Astrocyte of the spinal cord (primary cell): ENCODE measurements at places on chromosomes 3 and 15.

DNA sequence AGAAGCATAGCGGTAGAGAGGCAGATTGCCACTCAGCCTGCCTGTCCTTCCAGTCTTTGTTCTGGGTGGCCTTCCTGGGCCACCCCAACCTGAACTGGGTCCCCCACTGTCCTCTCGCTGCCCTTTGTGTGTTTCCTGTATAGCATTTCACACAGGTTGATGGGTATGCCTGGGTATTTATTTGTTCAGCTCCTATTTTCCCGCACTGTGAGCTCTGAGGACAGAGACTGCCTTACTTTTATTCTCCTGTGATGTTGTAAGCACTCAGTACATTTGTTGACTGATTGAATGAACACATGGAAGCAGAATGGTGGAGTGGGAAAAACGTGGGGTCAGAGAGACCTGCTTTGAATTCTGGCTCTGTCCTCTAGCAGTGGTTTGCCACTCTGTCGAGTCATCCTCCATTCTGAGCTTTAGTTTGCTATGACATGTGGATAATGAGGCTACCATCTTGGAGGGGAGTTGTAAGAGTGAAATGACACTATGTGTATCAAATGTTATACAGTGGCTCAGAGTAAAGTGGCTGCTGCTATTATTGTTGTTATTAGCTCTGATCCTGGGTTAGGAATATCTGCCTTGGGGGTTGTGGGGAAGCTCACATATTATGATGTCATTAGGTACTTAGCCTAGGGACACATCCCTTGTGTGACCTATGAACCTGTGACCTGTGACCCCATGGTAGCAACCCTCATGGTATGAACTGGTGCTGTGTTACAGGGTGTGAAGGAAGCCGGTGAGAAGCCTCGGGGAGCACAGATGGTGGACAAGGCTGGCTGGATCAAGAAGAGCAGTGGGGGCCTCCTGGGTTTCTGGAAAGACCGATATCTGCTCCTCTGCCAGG, 6.4 kb downstream of the PLEKHO2 start:
- no peak for DNase-seq

DNA sequence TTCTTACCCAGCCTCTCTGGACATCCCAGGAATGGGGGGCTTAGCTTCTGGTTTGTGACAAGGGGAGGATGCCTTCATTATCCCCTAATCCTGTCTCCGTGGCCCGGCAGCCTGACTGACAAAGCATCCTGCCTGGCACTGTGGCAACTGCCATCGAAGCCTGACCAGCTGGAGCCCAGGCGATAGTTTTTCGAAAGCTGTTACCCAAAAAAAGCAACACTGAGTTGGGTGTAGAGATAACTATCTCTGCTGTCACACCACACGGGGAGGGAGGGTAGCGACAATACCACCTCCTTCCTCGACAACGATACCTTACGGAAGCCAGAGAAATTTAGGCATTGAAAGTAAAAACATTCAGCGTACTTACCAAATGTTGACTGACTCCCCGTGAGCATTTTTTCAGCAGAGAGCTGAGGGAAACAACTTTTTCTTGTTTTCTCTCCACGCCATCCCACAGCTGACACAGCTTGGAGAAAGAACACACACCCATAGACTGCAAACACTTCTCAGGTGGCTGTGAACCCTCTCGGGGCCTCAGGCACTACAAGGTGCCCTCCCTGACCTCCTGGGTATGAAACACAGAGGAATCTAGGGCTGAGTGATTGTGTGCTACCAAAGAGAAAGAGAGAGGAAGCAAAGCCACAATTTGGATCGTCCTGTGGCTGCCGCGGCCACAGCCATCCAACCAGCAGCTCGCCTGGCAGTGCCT, 361.9 kb upstream of the ICE2 start:
- DNase-seq = no peak

DNA sequence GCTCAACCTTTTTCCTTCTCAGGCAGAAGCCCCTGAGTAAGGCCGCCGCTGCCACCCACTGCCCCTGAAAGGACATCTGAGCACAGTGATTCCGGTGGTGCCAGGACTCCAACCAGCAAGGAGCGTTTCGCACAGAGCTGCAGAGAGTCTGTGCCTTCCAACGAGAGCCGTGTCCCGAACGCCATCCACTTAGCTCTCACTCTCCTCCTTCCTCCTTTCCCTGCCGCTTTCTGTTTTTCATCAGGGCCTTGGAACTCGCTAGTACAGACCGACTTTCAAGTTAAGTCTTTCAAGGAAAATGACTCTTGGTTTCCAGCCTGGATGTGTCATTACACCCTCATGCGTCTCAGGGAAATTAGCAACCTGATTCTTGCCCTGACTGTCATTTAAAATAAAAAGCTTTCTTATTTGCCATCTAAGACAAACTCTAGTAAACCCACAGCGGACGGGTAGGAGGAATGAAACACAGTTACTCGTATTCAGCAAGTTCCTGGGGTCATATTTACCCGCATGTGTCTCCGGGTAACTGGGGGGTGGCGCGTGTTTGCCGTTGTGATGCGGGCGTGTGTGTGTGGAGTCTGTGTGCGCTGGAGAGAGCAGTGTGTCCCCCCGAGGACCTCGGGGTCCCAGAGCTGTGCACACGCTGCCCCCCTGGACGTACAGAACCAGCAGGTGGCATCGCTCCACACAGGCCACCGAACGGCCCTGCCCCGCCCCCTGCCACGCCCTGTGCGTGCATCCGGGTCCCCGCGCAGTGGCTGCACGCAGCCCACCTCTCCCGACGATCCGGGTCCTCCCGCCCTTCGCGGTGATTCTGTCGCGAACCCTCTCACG, 30.4 kb upstream of the ALDH1A3 start:
- DNase-seq = peak; percentile 40

GRCh38 chr3:134075846-134076245, 46.1 kb upstream of the SLCO2A1 start:
- DNase-seq = no peak

DNA sequence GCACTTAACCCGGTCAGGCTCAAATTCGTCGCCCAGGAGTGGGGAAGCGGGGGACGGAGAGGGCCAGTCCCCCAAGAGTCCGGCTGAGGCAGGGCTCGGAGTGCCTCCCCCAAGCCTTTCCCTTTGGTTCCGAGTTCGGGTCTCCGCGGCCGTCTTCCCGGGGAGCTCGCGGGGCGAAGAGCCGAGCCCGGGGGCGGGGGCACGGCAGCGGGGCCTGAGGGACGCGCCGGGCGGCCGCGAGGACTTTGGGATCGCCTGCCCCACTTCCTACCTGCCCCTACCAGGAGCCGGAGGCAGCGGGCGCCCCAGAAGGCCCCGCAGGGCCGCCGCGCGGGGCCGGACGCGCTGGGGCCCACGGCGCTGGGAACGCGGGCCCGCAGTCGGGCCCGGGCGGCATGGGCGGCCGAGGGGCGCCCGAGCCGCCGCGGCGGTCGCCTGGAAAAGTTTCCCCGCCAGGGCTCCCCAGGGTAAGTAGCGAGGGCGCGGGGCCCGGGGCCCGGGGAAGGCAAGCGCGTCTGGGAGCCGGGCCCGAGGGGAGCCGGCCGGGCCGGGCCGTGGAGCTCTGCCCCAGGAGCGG, 2.8 kb downstream of the FURIN start:
- DNase-seq = no peak
